ENCODE measurements at places on chromosomes 3 and 15.

DNA sequence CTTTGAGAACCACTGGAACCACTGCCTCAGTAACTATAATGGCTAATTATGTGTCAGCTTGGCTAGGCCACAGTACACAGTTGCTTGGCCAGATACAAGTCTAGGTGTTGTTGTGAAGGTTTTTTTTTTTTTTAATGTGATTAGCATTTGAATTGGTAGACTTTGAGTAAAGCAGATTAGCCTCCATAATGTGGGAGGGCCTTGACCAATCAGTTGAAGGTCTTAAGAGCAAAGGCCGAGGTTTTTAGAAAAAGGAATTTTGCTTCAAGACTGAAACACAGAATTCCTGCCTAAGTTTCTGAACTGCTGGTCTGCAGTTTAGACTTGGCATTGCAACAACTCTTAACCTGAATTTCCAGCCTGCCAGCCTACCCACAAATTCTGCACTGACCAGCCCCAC lies 451.6 kb upstream of the AZI2 start:
- DNase-seq, result no peak

DNA sequence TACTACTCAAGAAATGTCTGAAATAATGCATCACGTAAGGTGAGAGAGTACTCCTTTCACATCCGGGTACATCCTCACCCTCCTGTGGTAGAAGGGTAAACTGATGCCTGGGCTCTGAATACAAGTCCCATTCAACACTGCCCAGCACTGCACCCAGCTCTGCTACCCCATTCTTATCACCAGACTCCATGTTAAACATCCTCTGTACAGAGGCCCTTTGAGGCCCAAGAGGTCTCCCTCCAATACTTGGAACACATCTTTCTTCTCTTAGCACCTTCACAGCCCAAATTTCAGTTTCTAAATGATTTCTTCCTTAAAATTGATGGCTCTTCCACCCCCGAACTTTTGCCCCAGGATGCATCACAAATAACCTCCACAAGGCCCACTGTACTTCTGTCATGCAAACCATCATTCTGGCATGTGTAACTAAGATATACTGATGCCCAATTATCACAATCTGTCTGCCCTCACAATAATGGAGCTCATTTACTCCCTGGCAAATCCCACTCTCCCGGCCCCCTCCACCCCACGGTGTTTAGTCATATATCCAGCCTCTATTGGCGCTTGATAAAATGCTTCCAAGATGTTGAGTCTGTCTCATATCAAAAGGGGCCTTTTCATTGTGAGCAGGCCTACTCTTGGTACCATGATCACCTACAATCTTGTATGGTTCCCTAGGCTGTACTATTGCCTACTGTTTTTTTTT lies 12.6 kb upstream of the GPX1 start:
- no peak for DNase-seq

- no peak for DNase-seq
These were observed 71.2 kb downstream of the RYK start for GRCh38 chr3:134179508-134179907.

DNA sequence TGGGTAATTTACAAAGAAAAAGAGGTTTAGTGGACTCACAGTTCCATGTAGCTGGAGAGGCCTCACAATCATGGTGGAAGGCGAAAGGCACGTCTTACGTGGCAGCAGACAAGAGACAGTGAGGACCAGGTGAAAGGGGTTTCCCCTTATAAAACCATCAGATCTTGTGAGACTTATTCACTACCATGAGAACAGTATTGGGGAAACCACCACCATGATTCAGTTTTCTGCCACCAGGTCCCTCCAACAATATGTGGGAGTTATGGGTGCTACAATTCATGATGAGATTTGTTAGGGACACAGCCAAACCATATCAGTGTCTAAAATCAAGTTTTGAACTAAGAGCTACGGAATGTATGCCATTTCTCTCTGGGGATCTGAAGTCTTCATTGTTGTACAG lies 354.8 kb upstream of the C2CD4B start:
- DNase-seq, result no peak

DNA sequence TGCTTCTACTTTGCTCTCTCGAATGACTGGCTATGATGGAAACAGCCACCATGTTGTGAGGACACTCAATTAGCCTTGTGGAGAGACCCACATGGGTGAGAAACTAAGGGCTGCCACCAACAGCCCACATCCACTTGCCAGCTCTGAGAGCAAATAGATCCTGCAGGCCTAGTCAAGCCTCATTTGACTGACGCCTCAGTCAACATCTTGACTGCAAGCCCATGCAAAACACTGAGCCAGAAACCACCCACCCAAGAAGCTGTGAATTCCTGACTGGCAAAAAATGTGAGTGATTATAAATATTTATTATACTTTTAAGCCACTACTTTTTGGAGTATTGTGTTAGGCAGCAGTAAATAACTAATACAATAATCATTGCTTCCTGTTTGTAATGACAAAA lies 58.4 kb downstream of the NOX5 start:
- no peak for DNase-seq

Measured in COLO829 (cell line).